Large intestine (tissue), 12 donors: ENCODE measurements at places on chromosomes 16 and 17. TPM values are rescaled to one million over a fixed set of nuclear protein-coding genes. Genes with fewer than 3 reads are reported as not detected.

DNA sequence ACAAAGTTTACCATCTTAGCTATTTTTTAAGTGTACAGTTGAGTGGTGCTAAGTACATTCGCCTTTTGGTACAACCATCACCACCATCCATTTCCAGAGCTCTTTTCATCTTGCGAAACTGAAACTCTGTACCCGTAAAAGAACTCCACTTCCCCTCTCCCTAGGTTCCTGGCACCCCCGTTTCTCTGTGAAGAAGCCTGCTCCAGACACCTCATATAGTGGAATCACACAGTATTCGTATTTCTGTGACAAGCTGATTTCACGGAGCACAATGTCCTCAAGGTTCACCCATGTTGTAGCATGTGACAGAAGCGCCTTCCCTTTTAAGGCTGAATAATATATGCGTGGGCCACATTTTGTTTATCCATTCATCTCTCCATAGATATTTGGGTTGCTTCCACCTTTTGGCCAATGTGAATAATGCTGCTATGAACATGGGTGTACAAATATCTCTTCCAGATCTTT lies 54.2 kb upstream of the MAP3K14 start:
- DNase-seq, result no peak

GRCh38 chr17:66950325-66950724 lies 14.2 kb upstream of the CACNG4 start:
- DNase-seq, result no peak

GRCh38 chr16:87968541-87968940 lies 17.3 kb downstream of the BANP start:
- DNase-seq, result no peak

- peak; percentile 88 for DNase-seq
These were observed 7.4 kb downstream of the CMIP start for GRCh38 chr16:81451753-81452680.

GRCh38 chr17:43719578-43719977 lies 39.0 kb downstream of the SOST start:
- DNase-seq, result no peak

DNA sequence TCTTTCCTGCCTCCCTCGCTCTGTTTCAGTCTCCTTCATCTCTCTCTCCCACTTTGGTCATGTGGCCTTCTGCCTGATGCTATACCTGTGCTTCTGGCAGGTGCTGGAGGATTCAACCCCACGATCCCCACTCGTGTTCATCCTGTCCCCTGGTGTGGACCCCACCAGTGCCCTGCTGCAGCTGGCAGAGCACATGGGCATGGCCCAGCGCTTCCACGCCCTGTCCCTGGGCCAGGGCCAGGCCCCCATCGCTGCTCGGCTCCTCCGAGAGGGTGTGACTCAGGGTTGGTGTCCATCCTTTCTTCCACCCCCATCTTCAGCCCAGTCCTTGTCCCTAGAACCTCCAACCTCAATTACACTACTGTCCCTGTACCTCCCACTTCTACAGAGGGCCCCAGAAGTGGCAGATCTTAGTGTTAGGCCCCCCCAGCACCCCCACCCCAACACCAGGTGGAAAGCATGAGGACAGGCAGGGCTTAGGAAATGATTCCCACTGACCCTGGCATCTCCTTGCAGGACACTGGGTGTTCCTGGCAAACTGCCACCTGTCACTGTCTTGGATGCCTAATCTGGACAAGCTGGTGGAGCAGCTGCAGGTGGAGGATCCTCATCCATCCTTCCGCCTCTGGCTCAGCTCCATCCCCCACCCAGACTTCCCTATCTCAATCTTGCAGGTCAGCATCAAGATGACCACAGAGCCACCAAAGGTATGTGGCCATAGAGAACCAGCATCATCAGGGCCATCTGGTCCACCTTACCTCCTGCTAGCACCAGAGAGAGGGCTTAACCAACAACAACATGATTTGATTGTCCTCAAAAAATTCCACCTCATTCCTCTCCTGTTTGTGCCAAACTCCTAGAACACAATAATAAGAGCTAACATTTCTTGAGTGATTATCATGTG lies 9.7 kb upstream of the KDM6B start:
- DNase-seq, result no peak

GRCh38 chr16:50810241-50810965 lies 68.5 kb downstream of the CYLD start:
- no peak for DNase-seq

- no peak for DNase-seq
These were observed 50.8 kb upstream of the KCNJ16 start for GRCh38 chr17:70024253-70024652.

- DNase-seq, result no peak
These were observed 10.1 kb downstream of the IL32 start for GRCh38 chr16:3075523-3075915.

GRCh38 chr17:15133826-15134225 lies 131.3 kb downstream of the PMP22 start:
- DNase-seq, result no peak

DNA sequence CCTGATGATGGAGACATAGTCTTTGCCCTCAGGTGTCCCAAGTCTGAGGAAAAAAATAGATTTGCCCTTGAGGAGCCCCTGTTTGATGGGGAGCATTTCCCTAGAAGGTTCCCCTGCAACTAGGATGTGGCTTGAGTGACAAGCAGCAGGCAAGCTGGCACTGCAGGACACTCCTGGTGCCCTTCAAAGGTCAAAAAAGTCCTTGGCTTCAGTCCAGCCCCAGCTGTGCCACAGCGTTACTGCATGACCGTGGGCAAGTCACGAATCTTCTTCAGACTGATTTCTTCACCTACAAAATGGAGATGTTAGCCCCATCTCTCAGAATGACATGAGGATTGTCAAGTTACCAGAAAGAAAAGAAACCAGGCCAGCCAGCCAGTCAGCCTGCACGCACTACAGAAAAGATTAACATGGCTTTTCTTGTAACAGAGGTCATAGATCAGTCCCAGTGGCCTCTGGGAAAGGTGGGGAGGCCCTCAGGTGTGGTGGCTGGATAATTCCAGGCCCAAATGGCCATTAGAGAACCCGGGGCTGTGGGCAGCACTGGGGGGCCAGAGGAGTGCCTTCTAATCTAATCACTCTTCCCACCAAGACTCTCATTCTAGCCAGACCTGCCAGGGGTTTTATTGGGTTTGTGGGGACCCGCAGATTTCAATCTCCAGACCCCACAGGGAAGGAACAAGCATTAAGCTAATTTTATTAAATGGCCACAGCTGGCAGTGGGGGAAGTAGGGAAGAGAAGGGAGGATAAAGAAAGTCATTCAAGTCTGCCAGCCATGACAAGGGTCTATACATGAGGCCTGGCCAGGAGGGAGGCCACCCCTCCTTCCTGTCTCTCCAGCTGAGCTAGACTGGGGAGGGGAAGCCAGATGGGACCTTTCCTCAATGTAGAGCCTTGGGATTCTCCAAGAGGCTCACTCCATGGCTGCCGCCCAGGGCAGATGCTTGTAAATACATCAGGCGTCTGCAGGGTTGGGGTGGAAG lies 9.7 kb upstream of the KIF18B start:
- DNase-seq, result no peak

DNA sequence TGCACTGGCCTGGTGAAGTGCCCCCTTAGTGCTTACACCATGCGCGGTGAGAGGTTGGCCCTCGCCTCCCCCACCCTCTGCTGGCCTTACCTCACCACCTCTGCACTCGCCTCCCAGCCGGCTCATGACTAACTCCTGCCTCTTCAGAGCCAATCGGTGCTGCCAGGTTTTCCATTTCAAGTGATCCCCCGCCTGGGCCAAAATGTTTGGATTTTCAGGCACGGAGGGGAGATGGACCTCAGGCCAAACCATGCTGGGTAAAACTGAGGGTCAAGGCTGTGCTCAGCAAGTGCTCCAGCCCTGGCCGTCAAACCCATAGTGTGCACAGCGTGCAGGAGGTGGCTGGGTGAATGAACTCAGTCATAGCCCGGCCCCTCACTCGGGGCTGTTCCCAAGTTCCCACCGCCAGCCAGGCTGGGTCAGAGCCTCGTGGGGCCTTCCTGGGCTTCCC lies 175.4 kb downstream of the SEC14L1 start:
- DNase-seq, result no peak

DNA sequence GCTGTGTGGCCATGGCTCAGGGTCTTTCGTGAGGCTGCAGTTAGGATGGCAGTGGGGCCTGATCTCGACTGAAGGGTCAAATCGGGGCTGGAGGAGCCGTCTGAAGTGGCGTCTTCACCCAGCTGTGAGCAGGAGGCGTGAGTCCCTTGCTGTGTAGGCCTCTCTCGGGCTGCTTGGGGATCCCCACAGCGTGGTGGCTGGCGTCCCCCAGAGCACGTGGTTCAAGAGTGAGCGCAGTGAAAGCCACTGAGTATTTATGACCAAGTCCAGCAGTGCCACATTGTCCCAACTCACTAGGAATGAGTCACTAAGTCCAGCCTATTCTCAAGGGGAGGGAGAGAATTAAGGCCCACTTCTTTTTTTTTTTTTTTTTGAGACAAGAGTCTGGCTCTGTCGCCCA lies 11.7 kb upstream of the TCF25 start:
- no peak for DNase-seq

DNA sequence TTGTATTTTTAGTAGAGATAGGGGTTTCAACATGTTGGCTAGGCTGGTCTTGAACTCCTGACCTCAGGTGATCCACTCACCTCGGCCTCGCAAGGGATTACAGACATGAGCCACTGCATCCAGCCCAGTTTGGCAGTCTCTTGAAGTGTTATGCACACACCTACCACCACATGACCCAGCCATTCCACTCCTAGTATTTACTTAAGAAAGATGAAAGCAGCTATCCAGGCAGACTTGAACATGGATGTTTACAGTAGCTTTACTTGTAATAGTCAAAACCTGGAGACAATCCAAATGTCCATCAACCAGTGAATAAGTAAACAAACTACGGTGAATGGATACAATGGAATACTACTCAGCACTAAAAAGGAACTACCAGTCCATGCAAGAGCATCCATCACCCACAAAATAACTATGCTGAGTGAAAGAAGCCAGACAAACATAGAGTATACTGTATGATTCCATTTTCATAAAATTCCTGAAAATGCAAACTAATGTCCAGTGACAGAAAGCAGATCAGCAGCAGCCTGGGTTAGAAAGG lies 37.8 kb upstream of the RASD1 start:
- DNase-seq, result no peak

- DNase-seq, result no peak
These were observed 21.0 kb downstream of the VASN start for GRCh38 chr16:4392382-4393239.

GRCh38 chr16:84594725-84595038 lies 23.2 kb downstream of the COTL1 start:
- DNase-seq, result no peak

DNA sequence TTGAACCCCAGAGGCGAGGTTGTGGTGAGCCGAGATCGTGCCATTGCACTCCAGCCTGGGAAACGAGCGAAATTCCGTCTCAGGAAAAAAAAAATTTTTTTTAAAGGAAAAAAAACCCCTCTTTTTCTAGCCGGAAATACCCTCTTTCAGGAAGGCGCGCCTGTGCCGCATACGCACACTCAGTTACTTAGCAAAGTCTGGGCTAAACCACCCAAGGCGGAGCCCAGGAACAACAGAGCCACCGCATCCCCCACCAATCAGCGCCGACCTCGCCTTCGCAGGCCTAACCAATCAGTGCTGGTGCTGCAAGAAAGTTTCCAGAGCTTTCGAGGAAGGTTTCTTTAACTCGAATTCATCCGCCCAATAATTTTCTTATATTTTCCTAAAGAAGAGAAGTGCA lies 510.4 kb downstream of the KCNJ18 start:
- DNase-seq, result no peak

GRCh38 chr17:2697611-2698162 lies 13.9 kb downstream of the CLUH start:
- DNase-seq, result no peak

GRCh38 chr17:63760771-63761539 lies 12.4 kb downstream of the CCDC47 start:
- no peak for DNase-seq

DNA sequence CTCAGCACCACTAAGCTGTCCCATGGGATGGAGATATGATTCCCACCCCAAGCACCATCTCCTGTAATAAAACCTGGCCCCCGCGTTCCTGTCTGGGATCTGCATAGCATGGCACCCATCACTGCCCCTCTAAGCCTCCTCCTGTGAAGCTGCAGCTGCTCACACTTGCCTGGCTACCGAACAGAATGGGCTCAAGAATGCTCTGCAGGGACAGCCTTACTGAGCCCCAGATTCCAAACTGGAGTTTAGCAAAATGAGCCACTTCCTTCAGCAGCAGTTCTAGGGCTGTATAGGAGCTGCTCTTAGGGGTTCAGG lies 256.1 kb downstream of the CPPED1 start:
- no peak for DNase-seq

GRCh38 chr16:87134628-87134995 lies 182.6 kb downstream of the C16orf95 start:
- no peak for DNase-seq

DNA sequence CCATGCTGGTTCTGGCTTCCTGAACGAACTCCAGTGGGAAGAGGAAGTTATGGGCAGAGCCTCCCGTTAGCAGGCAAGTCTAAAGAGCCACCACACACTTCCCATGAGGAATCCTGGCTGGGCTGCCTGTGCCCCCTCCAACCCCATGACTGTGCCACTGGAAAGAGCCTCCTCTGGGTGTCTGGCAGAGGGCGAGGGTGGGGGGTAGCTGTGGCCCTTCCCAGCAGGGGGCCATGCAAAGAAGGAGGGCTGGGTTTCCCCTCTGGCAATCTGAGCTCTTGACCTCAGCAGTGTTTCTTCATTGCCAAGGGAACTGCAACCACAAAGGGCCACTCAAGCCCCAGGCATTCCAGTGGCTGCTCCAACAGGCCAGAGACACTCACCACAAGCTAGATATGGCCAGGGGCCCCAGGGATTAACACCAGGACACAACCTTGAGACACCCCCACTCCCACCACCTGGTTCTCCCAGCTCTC lies 1.7 kb upstream of the RRAD start:
- no peak for DNase-seq

DNA sequence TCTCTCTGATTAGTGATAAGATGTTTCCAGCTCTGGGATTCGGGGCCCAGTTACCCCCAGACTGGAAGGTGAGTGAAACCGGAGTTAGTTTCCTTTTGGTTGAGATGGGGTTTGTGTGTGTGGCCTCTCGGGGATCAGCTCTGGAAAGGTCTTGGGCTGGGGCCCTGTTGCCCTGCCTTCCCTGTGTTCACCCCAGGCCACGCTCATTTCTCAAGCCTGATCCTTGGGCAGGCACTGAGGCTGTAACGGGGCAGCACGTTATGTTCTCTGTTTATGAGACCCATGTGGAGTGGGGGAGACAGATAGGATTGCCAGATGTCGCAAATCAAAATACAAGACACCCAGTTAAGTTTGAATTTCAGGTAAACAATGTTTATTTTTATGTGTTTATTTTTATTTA lies 35.5 kb downstream of the CPNE2 start:
- no peak for DNase-seq

- DNase-seq, result no peak
These were observed 24.6 kb downstream of the CMIP start for GRCh38 chr16:81469183-81469677.

GRCh38 chr17:75566834-75567233 lies 20.8 kb upstream of the MYO15B start:
- DNase-seq, result no peak

Gene SPATA22
- polyA plus RNA-seq, result not detected

Gene CCL17
- polyA plus RNA-seq, result 0.30 TPM

Gene GINS2
- 10.2 TPM for polyA plus RNA-seq

Gene KIF1C
- polyA plus RNA-seq, result 69.2 TPM

Gene KCNH6
- 6.9 TPM for polyA plus RNA-seq

Gene DNASE1L2
- polyA plus RNA-seq, result 0.91 TPM

Gene CHAD
- 5.9 TPM for polyA plus RNA-seq

Gene TADA2A
- 22.3 TPM for polyA plus RNA-seq

Gene AXIN2
- polyA plus RNA-seq, result 12.4 TPM

Gene CDR2L
- polyA plus RNA-seq, result 6.8 TPM

Gene WNT3
- polyA plus RNA-seq, result 9.3 TPM

Gene PHKG2
- 38.2 TPM for polyA plus RNA-seq

Gene LPO
- polyA plus RNA-seq, result 0.37 TPM

Gene WFIKKN1
- polyA plus RNA-seq, result 1.6 TPM
